ENCODE measurements at places on chromosomes 3 and 15.

GRCh38 chr3:142963234-142963515 lies 299 bp downstream of the PAQR9 start:
- DNase-seq, result no peak

- no peak for DNase-seq
These were observed 15.5 kb upstream of the TNFAIP8L3 start for GRCh38 chr15:51110171-51110570.

- DNase-seq, result no peak
These were observed 273.8 kb upstream of the DCBLD2 start for GRCh38 chr3:99175276-99175812.

DNA sequence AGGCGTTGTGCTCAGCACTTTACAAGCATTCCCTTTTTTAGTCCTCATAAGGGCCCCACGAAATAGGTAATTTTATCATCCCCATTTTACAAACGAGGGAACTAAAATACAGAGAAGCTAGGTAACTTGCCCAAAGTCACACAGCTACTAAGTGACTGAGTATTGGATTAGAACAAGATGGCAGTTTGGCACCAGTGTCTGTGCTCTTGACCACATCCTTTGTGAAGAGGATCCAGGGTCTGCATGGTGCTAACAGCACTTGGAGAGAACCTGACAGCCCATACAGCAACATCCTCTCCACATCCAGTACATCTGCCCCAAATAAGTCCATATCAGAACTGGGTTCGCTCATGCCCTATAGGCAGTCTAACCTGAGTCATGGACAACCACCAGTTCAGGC lies 21.8 kb upstream of the DAPK2 start:
- DNase-seq, result no peak

DNA sequence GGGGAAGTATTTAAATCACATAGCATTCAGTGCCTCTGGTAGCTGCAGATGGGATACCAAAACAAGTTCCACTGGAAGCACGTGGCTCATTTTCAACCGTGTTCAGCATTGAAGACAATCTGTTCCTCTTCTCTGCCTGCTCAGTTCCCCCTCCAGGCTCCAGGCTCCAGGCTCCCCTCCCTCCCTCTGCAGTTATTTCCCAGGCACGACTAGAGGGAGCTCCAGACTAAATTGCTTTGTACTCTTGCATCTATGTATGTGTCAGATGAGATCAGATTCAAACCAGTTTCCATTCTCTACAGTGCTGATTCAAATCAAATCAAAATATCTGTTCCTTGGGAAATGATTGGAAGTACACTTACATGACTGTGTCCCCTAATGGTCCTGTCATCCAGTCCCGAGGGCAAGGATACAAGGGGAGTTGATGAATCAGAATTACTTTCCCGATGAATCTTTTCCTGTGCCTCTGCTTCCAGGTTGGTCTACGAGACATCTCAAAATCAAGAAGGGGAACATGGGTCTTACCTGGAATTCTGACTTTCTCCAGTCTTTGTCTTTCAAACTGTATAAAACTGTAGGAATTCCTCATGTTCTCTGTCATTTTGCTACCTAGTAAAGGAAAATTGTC lies 600.5 kb downstream of the EDEM1 start:
- DNase-seq, result peak; percentile 73

DNA sequence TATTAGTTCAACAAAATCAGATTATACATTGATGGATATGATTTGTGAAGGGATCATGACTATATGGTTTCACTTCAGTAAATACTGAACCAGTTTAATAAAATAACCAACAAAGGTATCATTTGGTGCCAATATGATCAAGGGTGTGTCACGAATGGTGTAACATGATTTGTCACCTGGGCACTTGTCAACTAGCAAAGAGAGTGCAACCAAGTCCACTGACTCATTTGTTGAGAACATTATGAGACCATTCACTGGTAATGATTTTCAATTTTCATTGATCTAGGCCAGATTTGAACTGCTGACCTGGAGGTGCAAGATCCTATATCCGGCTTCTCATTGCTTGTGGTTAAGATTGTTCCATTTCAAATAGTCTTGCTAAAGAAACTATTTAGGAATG lies 1037.9 kb downstream of the ROBO2 start:
- no peak for DNase-seq

- DNase-seq, result no peak
These were observed 204.2 kb downstream of the GHSR start for GRCh38 chr3:172244011-172244410.

DNA sequence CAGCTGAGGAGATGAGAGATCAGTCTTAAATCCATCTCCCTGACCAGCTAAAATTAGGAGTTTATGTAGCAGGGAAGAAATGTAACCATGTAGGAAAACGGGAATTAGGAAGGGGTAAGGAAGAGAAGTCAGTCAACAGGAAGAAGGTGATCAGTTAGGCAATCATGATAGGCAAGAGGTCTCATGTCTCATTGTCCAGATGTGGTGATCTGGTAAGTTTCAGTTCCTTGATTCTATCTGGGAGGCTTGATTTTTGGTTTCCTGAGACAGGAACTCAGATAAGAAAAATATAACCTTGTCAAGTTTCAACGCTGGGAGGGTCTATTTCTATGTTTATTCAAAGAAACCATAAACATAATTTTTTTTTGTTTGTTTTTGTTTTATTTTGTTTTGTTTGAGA lies 40.3 kb upstream of the TBC1D5 start:
- DNase-seq, result peak; percentile 5

GRCh38 chr3:134737516-134737915 lies 57.5 kb upstream of the EPHB1 start:
- DNase-seq, result no peak

DNA sequence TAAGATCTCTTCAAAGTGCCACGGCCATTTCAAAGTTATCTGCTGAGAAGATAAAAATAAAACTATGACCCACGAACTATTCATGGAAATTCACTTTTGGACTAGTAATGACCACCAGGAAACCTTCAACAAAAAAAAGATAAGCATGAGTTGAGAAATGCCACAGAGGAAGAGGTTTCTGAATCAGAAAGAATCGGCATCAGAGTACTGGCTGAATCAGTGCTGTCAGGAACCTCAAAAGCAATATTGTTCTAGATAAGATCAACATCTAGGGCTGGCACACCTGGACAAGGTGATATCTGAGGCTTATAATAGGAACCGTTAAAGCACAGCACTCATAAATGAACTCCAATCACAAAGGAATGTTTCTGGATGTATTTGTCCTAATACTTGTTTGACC lies 72.7 kb downstream of the PEAK1 start:
- no peak for DNase-seq

DNA sequence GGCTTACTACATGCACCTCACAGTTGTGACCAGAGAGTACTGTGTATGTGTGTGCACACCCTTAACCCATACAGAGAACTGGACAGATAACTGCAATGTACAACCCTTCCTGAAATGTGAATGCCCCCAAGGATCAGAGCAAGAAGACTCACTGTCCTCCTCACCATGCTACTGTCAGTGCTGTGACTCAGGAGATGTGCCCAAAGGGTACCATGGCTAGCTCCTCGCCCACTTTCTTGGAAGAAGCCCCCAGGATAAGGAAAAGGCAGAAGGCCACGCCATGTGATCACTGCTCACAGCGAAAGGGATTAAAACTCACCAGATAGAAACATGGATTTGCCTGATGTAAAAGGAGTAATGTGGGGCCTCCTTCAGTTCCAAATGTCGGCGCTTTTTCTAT lies 41.8 kb downstream of the UBP1 start:
- DNase-seq, result no peak

GRCh38 chr3:69419276-69419675 lies 33.4 kb upstream of the FRMD4B start:
- no peak for DNase-seq

DNA sequence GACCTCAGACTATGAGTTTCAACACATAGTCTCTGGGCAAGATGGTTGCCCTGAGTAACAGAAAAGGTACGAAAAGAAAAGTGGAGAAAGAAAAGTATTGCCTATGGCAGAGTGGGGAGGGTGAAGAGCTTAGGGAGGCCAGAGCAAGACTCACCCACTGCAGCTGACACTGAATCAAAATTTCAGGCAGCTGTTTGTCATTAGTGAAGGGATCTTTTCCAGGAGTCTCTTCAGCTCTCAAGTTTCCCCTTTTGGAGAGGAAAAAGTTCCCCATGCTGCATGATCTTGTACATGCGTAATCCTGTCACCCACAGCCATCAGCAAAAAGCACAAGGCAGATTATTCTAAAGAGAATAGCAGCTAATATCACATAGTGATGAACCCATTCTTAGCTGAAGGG lies 616.9 kb upstream of the GBE1 start:
- DNase-seq, result no peak

DNA sequence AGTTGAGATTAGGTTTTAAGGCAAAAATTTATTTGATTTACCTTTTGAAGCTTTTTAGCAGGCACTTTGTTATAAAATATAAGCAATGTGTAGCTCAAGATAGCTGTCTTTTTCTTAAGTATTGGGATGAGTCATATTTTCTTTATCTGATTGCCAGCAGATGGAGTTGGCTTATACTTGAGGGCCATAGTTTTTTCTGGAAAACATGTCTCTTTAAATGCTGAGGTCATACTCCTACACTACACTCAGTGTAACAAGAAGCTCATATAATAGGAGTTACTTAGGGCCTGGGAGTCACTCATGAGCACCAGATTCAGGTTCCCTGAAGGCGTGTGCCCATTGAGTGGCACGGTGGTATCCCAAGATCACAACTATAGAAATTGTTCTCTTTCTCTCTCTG lies 579.8 kb downstream of the EDEM1 start:
- no peak for DNase-seq

- DNase-seq, result no peak
These were observed 119.0 kb downstream of the AKAP13 start for GRCh38 chr15:85499371-85499887.

DNA sequence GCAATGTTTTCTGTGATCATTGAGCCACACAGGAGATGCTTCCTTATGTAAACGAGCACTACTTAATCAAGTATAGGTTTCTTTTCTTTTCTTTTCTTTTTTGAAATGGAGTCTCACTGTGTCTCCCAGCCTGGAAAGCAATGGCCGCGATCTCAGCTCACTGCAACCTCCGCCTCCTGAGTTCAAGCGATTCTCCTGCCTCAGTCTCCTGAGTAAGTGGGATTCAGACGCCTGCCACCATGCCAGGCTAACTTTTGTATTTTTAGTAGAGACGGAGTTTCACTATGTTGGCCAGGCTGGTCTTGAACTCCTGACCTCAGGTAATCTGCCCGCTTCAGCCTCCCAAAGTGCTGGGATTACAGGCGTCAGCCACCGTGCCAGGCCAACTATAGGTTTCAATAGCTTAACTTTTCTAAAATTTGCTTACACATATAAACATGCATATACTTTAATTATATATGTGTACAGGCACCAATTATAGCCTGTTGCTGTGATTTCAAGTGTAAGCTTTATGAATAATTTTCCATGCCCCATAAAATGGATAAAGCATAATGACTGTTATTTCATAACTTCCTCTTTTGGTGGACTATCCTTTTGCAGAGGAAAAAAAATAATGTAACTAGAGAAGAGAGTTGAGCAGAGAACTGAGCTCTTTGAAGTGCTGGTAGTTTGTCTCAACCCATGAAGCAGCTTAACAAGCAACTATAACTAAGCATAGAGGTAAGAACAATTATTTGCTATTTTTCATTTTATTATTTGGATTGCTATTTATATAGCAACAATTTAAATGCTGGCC lies 24.8 kb upstream of the MBNL1 start:
- DNase-seq, result peak; percentile 60

Data from inflammatory macrophage (primary cell).